Kidney (tissue), 22 donors: ENCODE measurements at places on chromosomes 13 and 19. TPM values are rescaled to one million over a fixed set of nuclear protein-coding genes. Genes with fewer than 3 reads are reported as not detected.

The ZNF880 gene
- 10.9 TPM for polyA plus RNA-seq

The PRTN3 gene
- not detected for polyA plus RNA-seq

DNA sequence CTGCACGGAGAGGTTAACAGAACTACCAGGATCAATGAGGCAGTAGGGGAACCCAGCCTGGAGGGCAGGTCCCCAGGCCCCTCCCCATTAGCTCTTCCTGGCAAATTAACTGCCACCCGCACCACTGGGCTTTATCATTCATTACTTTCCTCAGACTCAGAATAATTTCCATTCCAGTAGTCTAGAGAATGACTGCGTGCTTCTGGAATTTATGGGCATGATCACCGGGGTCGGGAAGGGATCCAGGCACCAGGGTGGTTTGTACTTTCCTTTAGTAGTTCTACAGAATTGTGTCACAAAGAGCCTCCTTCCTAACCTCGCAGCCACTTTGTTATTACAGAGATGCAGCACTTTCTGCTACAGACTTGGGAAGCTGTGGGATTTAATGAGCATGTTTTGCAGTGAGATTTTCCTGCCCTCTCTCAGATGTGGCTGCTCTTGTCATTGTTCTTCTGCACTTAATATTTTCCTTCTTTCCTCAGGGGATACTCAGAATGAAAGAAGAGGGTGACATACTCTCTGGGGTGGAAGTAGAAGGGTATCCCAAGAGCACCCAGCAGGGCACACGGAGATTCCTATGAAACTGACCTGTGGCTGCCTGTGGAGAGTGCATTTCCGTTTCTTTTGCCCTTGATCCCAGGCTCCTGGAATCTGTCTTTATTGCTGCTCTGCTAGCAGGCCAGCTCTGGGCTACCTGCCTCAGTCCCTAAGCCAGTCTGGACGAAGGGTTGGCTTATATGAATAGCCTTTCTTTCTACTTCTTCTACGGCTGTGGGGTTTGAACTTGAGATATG is 285.0 kb upstream of the SLC10A2 start:
- DNase-seq, result no peak

DNA sequence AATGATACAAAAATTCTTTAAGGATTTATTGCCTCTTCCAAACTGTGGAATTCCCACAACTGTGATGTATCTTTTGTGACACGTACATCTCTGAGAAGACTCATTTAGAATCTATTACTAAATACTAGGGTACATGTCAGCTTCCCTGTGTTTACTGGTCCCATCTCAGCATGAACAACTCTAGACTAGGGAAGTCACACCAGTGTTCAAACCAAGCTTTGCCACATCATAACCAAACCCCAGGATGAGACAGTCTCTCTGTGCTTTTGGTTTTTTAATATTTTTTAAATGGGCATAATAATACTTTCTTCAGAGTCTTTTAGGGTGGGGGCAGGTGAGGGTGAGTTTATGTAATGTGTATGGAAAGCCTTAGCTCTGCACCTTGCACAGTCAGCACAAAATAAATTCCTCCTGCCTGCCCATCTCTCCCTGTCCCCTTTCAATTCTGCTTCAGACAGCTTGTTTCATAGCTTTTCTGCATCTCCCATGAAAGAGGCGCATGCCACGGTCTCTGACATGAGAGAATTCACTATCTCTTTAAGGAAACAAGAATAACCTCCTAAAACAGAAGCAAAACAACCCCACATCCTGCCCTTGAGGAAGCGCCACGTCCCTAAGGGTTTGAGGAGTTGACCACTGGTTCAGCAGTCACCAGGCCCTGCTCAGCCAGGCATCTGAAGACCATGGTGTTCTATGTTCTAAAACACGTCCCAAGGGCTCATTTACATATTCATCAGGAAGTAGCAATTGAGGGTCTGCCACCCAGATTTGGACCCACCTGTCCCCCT is 174.5 kb downstream of the USP12 start:
- DNase-seq, result no peak
